ENCODE measurements at places on chromosomes 2 and 18.

GRCh38 chr2:20931346-20931745 is 108.4 kb upstream of the LDAH start:
- DNase-seq: peak; percentile 25

DNA sequence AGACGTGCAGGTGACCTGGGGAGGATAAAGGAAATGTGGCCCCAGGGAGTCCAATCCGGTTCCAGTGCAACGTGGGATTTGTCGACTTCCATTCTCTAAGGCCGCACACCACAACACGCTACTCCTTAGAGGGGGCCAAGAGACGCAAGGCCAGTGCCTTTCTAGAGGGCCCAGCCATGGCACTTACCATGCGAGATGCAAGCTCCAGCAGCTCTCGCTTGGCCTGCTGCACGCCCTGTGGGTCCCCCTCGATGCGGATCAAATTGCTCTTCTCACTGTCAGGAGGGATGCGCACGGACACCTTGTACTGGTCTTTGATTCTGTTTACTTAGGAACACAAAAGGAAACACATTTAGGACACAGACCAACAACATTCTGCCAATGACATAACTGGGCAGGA is 61.2 kb downstream of the ANO7 start:
- no peak for DNase-seq

GRCh38 chr2:232411901-232412629 is 5.4 kb downstream of the ALPG start:
- no peak for DNase-seq

DNA sequence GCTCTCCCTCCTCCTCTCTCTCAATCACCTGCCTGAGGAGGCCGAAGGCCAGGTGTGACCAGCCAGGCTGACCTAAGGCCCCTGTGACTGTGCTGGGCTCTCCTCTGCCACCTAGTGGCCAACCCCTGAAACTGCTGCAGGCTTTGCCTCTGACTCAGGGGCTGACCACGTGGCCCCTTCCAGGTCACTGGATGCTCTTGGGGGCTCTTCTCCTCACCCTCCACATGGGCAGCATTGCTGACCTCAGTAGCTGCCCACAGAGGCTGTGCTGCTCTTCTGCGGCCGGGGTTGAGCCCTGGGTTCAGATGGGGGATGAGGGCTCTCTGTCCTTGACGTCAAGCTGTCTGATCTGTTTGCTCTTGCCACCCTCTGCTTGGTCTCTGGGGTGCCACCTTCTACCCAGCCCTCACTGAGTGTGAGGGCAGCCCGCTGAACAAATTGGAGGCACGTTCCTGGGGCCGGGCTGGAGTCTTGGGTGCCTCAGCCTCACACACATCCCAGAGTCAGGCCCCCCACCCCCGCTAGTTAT is 122.7 kb downstream of the TWIST2 start:
- DNase-seq: peak; percentile 55

GRCh38 chr2:160157861-160158829 is 41.9 kb downstream of the ITGB6 start:
- DNase-seq: no peak

DNA sequence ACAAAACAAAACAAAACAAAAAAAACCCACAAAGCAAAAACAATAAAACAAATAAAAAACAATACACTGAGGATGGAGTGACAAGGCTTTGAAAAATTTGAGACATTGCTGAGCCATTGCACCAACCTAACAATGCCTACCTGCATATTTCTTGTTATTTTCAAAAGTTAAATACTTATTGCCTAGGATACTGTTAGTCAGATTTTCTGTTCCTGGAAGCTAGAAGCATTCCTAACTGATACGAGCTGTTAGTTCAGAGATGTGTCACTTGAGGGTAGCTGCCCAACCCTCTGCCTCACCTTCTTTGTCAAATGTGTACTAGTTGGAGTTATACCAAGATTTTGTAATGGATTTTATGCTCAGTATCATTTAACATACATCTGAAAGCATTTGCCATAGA is 187.2 kb downstream of the TXNL1 start:
- DNase-seq: no peak

GRCh38 chr2:201891676-201892075 is 85.3 kb downstream of the CDK15 start:
- DNase-seq: no peak

DNA sequence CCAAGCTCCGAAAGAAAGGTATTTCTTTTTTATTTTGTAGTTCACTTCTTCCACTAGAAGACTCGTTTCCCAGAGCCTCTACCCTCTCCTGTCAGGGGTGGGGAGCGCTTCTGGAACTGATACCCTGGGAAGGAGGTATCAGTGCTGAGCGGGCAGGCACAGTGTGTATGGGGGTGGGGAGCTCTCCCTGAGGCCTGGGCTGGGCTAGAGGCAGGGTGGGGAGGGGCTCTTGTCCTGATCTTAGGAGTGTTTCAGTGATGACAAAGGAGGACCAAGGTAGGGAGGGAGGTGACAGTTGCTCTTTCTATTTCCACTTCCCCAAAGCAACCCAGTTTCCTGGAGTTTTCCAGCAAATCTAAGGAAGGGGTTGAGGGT is 65.4 kb downstream of the ARHGAP25 start:
- DNase-seq: no peak

GRCh38 chr2:4415171-4415570 is 711.8 kb downstream of the DCDC2C start:
- no peak for DNase-seq

DNA sequence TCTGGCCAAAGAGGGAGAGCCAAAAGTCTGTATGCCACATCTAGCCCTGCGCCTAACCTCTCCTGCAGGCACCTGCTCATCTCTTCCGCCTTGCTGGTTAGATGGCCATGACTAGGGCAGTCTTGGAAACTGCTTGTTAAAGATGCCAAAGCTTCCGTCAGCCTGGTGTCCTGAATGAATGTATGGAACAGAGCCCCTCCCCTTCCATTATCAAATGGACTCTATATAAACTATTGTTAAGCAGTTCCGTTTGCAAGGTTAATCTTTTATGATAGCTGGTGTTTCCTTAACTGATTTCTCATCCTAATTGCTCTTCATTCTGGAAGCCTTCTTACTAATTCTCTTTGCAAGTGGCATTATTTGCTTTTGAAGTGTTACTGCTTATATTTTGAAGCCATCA is 87.1 kb downstream of the ATP9B start:
- peak; percentile 39 for DNase-seq

- DNase-seq: peak; percentile 14
Measured at GRCh38 chr2:196808083-196808665, 981 bp downstream of the C2orf66 start.

GRCh38 chr2:33110461-33110860 is 163.7 kb downstream of the LTBP1 start:
- no peak for DNase-seq

DNA sequence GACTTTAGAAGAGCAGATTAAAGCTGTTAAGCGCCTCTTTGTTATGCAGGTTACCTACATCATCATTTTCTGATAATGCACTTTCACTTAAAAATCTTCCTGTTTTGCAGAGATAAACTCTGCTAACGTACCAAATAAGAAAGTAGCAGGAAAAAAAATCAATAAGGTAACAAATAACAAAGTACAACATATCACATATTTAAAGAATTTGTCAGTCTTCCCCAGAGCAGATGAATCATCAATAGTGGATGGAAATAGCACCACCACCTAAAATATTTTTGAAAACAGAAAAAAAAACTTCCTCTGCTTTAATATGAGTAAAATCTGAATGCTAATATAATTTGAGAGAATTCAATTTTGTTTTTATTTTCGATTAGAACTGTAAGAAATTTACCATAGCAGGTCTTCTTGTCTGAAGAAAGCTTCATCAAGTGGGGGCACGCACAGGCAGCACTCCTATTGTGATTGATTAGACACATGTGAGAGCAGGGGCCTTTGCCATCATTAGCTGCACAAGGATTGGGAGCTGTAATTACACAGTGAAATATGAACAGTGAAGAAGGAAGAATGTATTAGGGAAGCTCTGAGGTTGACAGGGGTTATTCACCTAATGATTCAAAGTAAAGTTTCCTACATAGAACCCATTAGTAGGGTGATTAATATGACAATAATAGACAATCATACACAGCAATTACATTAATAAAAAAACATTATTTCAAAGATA is 1279.4 kb downstream of the LRP1B start:
- DNase-seq: no peak

DNA sequence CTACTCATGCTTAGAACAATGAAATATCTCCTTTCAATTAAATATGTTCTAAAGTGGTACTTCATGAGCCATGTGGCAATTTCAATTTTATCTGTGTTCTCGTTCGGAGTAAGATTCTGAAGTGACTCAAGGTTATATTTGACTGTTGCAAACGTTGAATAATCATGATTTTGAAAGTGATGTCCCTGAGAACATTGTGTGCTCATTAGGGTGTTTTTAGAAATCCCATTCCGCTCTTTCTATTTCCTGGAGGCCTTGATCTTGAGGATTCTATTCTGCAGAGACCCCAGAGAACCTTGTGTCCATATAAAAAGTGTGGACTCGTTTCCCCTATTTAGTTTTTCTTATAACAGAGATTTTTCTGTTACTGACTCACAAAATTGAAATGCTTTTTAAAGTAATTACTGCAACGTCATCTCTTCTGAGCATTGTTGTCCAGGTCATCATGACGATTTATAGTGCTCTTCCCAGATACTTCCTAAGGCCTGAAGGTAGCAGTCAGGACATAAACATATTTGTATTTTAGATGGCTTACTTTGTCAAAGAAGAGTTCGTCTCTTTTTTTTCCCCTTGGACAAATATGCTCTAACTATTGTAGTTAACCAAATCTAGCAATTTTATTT is 27.2 kb downstream of the IL1R2 start:
- no peak for DNase-seq

- DNase-seq: no peak
Measured at GRCh38 chr2:75173740-75174139, 25.6 kb downstream of the TACR1 start.

DNA sequence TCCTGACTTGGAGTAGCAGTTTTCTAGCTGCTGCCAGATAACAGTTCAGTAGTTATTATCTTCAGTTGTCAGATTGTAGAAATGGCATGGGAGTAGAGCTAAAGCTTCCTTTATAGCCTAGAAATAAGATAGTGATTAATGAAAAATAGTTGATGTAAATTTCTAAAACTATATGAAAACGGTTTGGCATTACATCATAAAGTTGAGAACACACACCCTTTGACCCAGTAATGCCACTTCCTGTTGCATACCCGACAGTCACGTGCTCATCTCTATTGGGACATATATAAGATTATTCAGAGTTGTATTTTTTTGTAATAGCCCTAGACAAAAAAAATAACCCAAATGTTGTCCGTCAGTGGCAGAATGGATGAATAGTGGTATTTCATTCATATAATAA is 39.4 kb upstream of the ASB1 start:
- peak; percentile 77 for DNase-seq

DNA sequence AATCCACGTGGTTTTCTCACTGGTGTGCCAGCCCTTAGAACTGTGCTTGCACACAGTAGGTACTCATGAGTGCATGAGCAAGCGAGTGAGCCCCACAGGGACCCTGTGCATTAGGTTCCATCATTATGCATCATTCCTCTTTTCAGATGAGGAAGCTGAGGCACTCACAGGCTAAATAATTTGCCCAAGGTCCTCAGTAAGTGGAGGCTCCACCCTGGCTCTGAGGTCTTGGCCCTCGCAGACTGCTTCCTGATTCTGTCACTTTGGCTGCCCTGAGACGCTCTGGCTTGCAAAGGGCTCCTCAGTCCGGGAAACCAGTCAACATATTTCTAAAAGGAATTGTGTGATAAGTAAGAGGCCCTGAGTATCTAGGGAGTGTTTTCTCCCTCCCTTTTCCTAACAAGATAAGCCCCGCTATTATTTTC is 71.7 kb downstream of the IL1R2 start:
- DNase-seq: peak; percentile 91

GRCh38 chr2:120108749-120109148 is 95.9 kb downstream of the EPB41L5 start:
- no peak for DNase-seq

DNA sequence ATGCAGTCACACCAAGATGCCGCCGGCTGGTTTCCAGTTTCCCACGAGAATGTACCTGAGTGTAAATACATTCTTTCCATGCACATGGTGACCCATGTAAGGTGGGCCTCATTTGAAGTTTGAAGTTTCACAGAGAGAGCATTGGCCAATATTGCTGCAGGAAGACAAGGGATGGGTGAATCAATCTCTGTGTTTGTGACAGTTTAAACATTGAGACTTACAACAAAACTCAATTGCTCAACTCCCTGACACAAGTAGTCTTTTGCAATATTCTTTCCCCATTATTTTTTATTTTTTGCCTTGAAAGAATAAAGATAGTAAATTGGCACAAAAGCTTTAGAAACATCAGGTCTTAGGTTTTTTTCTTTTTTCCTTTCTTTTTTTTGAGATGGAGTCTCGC is 5.1 kb downstream of the SERPINB2 start:
- peak; percentile 76 for DNase-seq

- DNase-seq: no peak
Measured at GRCh38 chr2:95071856-95072255, 46.3 kb downstream of the MAL start.

DNA sequence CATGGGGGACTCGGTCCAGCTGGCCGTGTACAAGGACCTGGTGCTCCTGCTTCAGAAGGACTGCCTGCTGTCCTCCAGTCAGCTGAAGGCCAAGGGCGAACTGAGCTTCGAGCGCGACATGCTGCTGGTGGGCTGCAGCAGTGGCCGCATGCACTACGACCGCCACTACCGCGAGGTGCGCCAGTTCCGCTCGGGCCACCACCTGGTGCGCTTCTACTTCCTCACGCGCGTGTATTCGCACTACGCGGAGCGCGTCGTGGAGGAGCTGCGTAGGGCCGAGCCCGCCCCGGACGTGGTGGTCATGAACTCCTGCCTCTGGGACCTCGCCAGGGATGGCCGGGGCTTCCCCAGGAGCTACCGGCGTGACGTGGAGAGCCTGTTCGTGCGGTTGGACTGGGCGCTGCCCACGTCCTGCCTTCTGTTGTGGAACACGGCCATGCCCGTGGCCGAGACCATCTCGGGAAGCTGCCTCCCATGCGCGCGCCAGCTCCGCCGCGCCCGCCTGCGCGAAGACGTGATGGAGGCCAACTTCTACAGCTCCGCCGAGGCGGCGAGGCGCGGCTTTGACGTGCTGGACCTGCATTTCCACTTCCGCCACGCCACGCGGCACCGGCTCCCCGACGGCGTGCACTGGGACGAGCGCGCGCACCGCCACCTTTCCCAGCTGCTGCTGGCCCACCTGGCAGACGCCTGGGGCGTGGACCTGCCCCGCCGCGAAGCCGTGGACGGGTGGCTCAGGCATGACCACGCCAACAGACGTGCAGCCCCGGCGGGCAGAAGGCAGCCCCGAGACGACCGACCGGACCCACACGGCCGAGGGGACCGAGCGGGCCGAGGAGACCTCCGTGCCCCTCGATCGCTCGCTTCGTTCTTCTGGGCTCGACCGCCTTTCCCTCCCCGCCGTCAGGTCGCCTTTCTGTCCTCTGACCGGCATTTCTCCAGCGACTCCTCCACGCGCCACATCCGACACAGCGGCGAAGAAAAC is 293.9 kb upstream of the ERBB4 start:
- no peak for DNase-seq

- no peak for DNase-seq
Measured at GRCh38 chr2:215418064-215418963, 17.6 kb downstream of the FN1 start.

- peak; percentile 64 for DNase-seq
Measured at GRCh38 chr2:197857476-197858107, 53.2 kb downstream of the PLCL1 start.

GRCh38 chr2:205411558-205411957 is 270.7 kb upstream of the NRP2 start:
- no peak for DNase-seq

Data from NB4 (cell line).